CD4-positive, alpha-beta T cell treated with Interleukin-12 subunit alpha and Interleukin-12 subunit beta, for 1 hour (primary cell): ENCODE measurements at places on chromosomes 11 and 22.

DNA sequence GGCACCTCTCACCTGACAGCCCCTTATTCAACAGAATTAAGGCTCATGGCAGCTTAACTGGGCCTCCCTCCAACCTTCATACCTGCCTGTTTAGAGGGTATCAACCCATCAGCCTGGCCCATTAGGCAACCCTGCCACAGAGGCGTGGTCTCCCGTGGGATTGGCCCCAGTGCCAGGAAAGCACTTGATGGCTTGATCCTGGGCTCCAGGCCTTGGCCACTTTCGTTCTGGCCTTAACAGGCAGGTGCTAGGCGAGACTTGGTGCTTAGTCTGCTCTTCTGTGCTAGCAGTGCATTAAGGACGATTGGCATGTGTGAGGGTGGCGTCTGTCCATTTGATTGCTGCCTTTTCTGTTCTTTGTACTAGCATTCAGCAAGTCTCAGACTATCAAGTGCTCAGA, 75.2 kb downstream of the CABIN1 start:
- no peak for DNase-seq

DNA sequence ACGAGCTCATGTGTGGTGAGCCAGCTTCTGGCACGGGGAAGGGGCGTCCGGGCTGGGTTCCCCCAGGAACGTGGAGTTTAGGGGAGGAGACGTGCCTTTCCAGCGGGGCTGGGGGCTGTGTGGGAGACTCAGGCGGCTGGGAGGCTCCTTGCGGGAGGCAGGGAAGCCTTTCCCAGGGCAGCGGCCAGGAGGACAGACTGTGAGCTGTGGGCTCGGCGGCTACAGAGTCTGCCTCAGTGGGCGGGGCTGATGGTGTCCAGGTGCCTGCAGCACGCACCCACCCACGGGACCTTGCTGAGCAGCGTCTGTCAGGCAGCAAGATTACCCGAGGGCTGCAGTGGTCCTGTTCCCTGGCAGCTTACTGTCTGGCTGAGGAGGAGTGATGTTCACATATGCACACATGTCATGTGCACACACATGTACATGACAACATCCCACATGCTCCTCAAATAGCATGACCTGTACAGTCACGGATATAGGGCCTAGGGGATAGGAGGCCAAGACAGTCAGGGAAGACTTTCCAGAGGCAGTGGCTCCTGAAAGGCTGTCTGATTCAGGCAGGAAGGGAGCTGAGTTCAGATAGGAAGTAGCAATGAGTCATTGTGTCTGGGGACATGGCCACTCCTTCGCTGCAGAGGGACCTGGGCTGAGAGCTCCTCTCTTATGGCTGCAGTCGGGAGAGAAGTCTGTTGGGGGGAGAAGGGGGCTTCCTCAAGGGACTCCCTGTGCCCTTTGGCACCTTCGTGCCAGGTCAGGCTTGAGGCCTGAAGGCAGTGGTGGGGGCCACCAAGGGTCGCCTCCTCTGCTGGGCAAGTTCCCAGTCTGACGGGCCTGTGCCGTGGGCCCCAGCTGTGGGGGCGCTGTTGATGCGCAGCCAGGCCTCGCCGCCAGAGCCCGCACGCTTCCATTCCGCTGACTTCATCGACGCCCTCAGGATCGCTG, 23.3 kb upstream of the PPP6R3 start:
- no peak for DNase-seq

GRCh38 chr11:71399341-71399740, 48.9 kb downstream of the DHCR7 start:
- DNase-seq: no peak

GRCh38 chr22:41480397-41480735, 11.4 kb downstream of the ACO2 start:
- no peak for DNase-seq

DNA sequence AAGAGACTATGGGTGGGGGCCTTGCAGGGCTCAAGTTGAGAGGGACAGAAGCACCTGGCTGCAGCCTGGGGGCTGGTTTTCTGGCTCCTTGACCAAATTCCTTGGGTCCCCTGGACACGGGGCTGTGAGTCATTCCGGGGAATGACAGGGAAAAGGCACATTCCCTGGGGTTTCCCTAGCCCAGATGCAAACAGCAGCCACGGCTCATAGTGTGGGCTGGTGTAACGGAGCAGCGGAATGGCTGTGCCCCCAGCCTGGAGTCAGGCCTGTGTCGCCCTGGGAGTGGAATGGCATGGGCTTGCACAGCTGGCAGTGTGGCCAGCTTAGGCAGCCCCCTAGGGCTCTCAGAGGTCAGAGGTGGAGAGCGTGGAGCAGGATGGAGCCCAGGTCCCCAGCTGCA, 77.6 kb upstream of the KCNQ1OT1 start:
- no peak for DNase-seq

GRCh38 chr22:43772831-43773230, 39.3 kb downstream of the EFCAB6 start:
- no peak for DNase-seq

- no peak for DNase-seq
These were observed 97.0 kb downstream of the RDX start for GRCh38 chr11:110199184-110199981.

GRCh38 chr11:125694951-125695350, 14.3 kb upstream of the ACRV1 start:
- no peak for DNase-seq

DNA sequence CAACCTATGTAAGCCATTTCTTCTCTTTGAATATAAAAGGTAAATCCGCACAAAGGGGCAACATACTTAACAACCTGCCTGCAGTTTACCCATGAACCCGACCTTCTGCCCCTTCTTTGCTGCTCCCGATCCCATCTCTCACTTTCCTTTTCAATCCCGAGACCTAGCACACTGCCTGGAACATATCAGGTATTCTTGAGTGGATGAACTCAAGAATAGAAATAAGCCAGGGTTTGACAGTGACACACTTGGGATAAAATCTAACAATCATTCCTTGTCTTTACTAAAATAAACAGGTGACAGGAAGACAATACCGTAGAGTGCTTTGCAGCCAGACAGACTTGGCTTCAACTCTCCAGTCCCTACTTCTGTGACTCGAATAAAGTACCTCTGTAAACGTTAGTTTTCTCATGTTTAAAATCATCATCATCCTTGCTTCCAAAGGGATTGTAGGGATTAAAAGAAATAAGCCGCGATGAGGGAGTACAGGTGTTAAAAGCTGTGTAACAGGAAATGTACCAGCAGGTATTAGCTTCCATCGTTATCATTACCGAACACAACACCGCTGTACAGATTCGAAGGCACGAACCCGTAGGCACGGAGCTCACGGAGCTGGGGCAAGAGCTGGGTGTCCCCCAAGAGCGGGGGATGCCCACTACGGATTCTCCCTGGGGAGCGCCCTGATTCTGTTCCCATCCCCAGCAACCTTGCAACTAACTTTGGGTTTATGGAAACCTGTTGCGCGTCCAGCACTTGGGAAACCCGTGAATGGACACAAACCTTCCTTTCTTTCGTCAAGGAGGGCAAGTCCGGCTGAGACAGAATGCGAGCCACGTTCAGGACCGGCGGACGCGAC, 720 bp downstream of the UFD1 start:
- peak; percentile 17 for DNase-seq

DNA sequence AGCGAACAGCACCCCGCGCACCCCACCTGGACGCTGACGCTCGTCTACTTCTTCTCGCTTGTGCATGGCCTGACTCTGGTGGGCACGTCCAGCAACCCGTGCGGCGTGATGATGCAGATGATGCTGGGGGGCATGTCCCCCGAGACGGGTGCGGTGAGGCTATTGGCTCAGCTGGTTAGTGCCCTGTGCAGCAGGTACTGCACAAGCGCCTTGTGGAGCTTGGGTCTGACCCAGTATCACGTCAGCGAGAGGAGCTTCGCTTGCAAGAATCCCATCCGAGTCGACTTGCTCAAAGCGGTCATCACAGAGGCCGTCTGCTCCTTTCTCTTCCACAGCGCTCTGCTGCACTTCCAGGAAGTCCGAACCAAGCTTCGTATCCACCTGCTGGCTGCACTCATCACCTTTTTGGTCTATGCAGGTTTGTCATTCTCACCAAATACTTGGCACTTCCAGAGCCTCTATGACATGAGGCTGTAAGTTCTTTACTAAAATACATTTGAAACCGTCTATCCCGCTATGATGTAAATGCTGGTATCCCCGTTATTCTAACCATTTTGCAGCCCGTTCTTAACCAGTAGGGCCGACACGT, 535 bp downstream of the AQP11 start:
- DNase-seq: peak; percentile 4

GRCh38 chr11:116928102-116928777, 90.8 kb upstream of the APOA1 start:
- peak; percentile 70 for DNase-seq

DNA sequence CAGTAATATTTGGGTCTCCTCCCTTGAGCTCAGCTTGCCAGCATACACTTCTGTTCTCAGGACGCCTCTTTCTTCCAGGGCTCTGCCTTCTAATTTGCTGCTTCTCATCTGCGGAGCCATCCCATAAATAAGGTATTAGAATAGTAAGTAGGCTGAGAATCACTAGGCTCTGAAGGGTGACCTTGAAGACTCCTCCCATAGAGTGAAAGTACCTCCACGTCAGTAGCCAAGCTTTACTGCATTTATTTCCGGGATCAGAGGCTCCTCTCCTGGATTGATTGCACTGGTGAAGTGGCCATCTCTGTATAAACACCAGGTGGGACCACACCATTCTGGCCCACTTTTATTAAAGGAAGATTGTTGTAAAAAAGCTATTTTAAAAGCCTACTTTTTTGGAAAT, 315.5 kb downstream of the FAT3 start:
- no peak for DNase-seq

DNA sequence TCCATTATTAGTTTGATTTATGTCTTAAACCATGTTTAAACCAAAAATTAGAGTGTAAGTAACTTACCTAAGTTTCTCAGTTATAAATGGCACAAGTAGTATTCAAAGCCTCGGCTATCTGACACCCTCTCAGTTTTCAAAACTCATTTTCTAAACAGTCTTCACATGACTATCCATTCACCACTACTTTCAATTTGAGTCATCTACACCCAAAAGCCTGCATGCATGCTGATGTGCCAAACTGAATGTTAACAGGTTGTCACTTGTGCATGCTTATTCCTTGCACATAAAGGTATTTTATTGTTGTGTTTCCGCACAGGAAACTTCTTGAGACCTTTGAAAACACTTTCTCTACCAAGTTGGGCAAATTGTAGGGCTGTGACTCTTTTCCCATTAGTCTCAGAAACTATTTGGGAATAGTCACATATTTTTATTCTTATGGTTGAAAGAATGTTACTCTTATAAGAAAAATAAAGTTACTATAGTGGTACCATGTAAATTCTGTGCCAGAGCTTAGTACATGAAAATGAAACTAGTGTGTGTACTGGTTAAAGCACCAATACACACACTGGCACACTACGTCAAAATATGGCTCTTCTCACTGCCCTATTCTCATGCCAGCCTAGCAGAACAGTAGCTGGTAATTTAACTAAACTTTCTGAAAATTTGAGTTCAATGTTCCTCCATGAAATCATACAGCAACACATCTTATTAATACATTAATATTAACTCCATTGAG, 2.2 kb upstream of the OR51E2 start:
- peak; percentile 0 for DNase-seq

GRCh38 chr22:32760396-32760795, 41.1 kb upstream of the TIMP3 start:
- DNase-seq: no peak

GRCh38 chr11:132780046-132780445, 752.3 kb downstream of the OPCML start:
- DNase-seq: no peak

- no peak for DNase-seq
These were observed 83.9 kb downstream of the ZC3H12C start for GRCh38 chr11:110177086-110177456.

GRCh38 chr11:24502425-24502824, 5.6 kb downstream of the LUZP2 start:
- DNase-seq: no peak

DNA sequence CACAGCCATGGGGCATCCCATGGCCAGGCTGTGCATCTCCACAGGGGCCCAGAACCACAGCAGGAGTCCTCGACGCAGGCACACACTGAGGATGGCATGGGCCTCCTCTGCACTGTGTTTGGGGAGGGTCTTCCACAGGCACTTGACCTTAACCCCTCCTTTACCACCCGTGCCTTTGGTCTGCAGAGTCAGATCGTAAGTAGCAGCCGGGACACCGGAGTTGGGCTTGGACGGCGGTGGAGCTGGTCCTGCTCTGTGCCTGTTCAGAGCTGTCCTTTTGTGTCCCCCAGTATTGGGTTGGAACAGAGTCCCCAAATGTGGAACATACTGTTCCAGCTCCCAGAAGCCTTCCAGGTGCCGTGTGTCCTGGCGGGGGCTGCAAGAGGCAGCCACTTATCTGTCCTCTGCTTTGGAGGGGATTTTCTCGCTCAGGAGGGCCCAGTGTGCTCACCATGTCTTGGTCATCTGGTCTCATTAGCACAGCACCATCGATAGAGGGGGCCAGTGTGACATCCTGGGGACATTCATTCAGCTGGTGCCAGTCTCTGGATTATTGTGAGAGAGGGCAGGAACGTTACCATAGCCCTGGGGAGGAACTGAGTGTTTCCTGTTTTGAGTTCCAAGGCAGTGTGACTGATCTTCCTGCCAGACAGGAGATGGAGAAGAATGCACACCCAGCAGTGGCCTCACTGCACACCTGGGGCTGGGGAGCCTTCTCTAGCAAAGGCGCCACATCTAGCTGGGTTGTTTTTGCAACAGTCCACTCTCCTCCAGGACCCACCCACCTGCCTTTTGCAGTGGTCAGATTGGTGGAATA, 12.4 kb downstream of the CRELD2 start:
- peak; percentile 71 for DNase-seq

DNA sequence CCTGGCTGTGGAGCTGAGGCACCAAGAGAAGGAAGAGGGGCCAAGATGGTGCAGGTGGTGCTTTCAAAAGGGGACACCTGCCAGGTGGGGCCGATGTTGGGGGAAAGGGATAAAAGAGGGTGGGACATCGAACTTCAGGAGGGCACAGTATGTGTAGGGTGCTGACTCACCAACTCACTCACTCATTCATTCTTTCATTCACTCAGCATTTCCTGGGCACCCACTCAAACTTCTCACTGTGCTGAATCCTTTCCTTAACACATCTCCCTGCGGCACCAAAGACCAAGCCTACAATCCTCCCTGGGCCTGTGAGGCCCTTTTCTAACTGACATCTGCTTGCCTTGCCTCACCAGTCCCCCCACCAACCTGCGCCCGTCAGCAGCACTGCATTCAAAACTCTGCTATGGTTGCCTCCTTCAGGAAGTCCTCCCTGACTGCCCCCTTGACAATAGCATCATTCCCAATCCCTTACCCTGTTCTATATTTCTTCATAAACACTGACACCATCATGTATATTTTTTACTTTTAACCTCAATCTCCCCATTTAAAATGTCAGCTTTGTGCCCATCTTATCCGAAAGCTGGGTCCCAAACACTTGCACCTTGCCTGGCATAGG, 246.6 kb downstream of the MN1 start:
- DNase-seq: no peak

DNA sequence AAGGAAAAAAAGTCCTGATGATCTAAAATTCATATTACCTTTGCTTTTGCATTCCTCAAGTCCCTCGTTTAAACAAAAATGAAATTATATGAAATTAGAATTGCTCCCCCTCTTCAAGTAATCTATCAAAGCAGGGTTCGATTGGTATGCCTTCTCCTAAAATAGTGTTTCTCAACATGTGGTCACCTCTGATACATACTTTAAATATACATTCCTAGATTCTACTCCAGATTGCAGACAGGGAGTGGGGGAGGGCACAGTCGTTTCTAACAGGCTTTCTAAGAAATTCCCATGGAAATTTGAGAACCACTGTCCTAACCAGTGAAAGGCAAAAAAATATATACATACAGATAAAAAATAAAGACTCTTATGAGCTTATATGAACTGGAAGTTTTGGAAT, 22.6 kb upstream of the IRAG1 start:
- no peak for DNase-seq

- DNase-seq: no peak
These were observed 23.5 kb upstream of the ANKK1 start for GRCh38 chr11:113363996-113364641.

GRCh38 chr22:47631571-47632102, 869.2 kb downstream of the TBC1D22A start:
- DNase-seq: no peak
